ENCODE measurements at places on chromosomes 16 and 17. TPM values are rescaled to one million over a fixed set of nuclear protein-coding genes. Genes with fewer than 3 reads are reported as not detected.

- peak; percentile 95 for DNase-seq
These were observed 61.0 kb upstream of the RBL2 start for GRCh38 chr16:53372992-53373871.

ABCA6 gene
- total RNA-seq = 7.7 TPM

SHBG gene
- total RNA-seq = not detected

CACNG5 gene
- 0.44 TPM for total RNA-seq

- DNase-seq = no peak
These were observed 4.9 kb downstream of the IQCK start for GRCh38 chr16:19722981-19723380.

DNA sequence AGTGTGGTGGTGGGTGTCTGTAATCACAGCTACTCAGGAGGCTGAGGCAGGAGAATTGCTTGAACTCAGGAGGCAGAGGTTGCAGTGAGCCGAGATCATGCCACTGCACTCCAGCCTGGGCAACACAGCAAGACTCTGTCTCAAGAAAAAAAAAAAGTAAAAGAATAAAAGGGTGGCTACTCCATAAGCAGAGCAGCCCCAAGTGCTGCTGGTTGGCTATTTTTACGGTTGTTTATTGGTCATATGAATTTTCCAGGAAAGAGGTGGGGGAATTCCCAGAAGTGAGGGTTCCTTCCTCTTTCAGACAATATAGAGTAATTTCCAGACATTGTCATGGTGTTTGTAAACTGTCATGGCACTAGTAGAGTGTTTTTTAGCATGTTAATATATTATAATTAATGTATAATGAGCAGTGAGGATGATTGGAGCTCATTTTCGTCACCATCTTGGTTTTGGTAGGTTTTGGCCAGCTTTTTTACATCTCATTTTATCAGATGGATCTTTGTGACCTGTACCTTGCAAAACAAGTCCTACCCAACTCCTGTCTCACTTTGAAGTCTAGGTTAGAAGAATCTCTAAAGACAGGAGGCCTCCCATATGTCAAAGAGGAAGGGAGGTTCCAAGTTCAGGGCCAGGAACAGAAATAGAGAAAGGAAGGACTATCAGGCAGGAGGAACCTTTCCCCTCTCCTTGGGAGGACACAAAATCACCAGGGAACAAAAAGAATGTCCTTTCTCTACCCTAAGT, 39.1 kb downstream of the HOXB1 start:
- no peak for DNase-seq

DNA sequence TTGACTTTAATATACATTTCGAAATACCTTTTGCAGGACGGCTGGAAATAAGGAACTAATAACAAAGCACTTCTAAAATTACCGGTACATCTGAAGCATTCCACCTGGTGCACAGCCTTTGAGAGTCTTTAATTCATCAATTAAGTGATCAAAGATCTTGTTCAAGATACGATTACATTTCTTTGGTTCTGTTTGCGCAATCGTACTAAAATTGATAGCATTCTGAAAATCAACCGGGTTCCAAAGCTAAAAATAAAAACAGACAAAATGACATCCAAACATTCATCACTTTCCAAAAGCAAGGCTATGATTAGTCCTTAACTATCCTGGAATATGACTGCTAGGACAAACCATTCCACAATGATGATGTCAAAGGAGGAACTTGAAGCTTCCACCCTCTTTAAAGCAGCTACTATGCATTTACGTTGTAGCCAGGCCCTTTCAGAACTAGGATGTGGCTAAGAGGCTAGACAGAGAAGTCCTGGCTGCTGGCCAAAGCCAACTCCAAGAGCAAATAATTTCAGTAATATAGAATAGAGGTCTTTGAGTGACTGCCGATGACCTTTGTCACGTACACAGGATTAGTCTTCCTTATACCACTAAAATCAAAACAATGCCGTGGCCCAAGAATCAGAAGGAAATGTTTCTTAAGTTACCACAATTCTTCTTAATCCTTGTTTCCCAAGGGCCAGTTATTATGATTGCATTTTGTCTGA, 299.8 kb upstream of the PSMD7 start:
- DNase-seq = peak; percentile 95
